ENCODE measurements at places on chromosomes 3 and 15.

DNA sequence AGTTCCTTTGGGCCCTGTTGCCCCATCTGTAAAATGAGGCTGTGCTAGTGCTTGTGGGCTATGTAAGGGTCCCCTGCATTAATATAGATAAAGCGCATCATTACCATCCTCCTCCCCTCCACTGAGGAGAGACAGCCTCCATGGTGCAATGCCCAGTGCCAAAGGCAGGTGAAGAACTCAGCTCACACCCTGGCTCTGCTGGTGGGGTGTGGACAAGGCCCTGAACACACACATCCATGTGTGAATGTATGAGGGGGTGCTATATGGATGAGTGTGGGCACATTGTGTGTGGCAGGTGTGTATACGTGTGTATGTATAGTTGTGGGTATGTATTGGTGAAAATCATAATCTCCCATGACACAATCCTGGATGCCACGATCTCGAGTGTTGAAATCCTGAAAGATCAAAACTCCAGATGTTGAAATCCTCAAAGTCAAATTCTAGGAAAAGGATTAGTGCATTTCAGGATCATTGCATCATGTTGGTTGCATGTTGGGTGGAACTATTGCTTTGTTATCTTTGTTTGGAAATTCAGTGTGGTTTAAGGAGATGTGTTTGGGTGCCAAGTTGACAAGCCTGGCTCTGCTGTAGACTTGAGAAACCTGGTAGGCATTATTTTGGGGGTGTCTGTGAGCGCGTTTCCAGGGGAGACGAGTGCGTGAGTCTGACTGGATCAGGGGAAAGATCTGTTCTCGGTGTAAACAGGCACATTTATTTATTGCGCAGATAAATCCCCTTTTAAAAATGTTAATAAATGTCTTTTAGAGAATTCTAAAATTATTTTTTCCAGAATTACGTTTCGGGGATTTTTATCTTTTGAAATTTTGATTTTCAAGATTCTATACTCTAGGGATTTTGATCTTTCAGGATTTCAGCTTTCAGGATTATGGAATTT, 42.0 kb upstream of the SEC61A1 start:
- no peak for DNase-seq

DNA sequence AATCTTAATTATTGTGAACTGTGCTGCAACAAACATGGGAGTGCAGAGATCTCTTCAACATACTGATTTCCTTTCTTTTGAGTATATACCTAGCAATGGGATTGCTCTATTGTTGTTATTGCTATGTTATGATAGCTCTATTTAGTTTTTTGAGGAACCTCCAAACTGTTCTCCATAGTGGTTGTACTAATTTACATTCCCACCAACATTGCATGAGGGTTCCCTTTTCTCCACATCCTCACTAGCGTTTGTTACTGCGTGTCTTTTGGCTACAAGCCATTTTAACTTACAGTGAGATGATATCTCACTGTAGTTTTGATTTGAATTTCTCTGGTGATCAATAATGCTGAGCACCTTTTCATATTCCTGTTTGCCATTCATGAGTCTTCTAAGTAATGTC, 45.5 kb upstream of the TNFSF10 start:
- DNase-seq: no peak

- DNase-seq: no peak
Measured at GRCh38 chr3:13275376-13276005, 144.6 kb downstream of the NUP210 start.

DNA sequence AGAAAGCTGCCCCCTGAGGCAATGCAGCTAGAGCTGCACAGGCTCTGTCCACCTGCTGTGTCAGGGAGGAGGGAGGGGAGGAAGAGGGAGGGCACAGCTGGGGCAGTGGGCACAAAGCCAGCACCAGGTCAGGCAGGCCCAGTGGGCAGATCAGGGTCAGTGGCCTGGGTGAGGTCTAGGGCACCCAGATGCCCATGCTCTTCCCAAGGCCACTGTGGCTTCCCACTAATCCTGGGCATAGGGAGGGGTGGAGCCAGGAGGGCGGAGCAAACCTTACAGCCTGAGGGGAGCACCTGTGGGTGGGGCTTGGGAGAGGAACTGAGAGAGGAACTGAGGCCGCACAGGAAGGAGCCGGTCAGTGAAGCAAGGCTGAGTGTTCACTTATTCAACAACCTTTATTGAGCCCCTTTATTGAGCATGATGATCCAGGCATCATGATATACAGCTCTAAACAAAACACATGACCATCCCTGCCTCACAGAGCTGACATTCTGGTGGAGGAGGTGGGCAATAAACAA, 55.0 kb downstream of the RHCG start:
- DNase-seq: no peak

GRCh38 chr3:37148208-37148607, 26.2 kb downstream of the LRRFIP2 start:
- DNase-seq: no peak

- DNase-seq: peak; percentile 32
Measured at GRCh38 chr3:183513046-183513706, 42.3 kb downstream of the KLHL6 start.

DNA sequence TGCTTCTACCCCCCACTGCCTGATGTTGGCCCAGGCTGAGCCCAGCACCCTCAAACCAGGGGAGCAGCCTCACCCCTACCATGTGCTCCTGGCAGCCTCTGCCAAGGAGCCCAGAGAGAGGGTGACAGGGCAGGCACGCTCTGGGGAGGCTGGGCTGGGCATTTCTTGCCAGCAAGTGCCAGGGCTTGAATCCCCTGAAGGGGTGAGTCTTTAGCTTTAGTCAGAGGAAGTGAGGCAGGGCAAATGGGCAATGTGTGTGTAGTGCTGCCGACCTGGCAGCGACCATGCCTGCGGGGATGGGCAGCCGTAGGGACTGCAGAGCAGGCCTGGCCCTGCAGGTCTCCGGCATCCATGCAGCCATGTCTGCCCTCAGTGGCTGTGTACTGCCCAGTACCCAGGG, 18.1 kb downstream of the DUSP7 start:
- no peak for DNase-seq

- DNase-seq: no peak
Measured at GRCh38 chr3:177802151-177802900, 605.0 kb upstream of the TBL1XR1 start.

- DNase-seq: no peak
Measured at GRCh38 chr3:113105093-113105449, 106.3 kb upstream of the BOC start.

DNA sequence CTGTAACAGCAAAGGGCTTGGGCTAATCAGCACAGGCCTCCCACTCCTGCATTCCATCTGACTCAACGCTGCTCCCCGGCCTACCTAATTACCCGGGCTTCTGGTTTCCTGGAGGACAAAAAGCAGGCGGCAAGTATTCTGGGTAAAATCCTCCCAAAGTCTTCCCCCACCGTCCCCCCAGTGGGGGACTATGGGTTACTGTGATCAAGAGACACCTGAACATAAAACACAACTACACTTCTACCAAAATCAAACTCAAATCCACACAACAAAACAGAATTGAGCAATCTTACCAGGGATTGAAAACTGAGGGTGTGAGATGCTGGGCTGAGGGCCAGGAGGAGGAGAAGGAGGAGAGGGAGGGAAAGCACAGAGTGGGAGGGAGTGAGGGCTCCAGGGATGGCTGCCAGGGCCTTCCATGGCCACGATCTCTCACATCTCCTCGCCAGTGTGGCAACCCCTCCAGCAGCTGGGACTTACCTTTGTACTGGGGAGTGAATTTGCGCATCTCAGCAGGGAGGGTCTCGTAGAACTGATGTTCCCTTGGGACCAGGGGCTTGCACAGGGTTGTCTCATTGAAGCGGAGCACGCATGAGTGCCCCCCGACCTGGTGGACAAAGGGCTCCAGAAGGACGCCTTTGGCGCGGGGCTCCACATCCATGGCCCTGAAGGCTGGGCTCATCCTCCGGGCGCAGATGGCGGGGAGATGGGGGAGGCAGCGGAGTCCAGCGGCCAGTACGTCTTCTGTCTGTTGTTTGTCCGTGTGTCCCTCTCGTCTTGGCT, 9.1 kb upstream of the NCKIPSD start:
- DNase-seq: no peak

DNA sequence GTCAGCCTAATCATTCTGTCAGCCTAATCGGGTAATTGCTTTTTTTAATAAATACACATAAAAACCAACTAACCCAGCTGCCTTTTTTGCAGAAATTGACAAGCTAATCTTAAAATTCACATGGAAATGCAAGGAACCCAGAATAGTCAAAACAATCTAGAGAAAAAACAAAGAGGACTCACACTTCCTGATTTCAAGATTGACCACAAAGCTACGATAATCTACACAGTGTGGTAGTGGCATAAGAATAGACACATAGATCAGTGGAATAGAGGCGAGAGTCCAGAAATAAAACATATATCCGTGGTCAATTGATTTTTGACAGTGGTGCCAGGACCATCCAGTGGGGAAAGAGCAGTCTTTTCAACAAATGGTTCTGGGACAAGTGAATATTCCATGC, 2.4 kb upstream of the C3orf20 start:
- DNase-seq: no peak

DNA sequence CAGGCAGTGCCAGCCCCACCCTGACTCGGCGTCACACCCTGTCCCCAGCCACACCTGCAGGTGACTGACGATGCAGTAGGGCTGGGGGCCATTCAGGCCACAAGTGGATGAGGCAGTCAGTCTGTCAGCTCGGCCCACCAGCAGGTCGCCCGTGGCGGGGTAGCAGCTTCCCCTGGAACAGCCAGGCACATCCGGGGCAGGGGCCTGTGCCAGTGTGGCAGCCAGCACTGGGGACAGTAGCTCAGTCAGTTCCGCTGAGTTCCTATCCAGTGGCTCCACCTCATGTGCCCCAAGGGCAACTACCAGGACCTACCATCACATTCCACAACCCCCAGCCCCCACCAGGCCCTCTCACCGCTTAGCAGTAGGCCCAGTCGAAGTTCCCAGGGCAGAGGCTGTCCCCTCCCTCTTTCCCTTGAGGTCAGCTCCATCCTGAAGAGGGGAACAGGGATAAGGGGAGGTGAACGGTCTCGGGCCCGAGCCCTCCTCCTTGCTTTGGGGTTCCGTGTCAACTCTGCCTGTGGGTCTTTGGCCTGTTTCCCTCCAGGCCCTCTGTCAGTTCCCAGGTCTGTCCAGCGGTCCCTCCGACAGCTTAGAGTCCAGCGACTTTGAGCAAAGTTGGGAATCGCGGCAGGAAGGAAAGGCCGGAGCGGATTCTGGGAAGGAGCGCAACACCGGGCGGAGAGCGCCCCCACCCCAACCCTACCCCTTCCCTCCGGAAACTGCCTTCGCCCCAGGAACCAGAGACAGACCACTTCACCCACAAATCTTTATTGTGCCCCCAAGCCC, at the start of gene LAMB2:
Gene LAMB2, minus strand, starts transcription at position 614 of the 789 bp plus-strand sequence. Its CDS starts 183 bp downstream, at position 431.
- DNase-seq: no peak

DNA sequence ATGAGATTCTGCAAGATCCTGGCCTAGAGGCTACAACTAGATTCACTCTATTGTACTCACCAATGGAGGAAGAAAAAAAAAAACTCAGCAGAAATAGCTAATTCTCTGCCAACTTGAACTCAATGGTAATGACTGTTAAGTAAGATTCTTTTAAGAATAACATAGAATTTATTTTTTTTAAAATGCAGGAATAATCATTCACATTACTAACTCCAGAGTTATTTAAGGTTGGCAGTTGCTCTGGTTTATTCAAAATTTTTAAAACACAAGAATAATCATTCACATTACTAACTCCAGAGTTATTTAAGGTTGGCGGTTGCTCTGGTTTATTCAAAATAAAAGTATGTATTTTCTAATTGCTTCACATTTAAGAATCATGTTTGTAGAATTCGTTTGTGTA, 1071.9 kb downstream of the IGSF11 start:
- no peak for DNase-seq

DNA sequence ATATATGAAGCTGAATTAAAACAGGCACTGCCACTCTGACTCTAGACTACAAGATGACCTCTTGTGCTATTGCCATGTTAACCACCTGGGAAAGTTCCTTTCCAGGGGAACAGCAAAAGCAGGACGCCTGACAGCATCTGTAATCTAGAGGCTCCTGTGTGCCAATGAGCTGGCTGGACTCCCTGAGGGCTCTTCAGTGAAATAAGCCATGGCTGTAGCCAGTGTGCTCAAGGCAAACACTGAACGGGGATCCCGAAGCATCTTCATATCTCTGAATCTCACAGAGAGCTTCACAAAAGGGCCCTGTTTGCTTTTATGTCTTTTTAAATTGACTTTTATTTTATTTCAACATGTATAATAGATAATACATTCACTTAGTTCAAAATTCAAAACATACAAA, 57.2 kb downstream of the BFSP2 start:
- no peak for DNase-seq

GRCh38 chr15:71050461-71050860, 64.8 kb upstream of the THSD4 start:
- DNase-seq: no peak

DNA sequence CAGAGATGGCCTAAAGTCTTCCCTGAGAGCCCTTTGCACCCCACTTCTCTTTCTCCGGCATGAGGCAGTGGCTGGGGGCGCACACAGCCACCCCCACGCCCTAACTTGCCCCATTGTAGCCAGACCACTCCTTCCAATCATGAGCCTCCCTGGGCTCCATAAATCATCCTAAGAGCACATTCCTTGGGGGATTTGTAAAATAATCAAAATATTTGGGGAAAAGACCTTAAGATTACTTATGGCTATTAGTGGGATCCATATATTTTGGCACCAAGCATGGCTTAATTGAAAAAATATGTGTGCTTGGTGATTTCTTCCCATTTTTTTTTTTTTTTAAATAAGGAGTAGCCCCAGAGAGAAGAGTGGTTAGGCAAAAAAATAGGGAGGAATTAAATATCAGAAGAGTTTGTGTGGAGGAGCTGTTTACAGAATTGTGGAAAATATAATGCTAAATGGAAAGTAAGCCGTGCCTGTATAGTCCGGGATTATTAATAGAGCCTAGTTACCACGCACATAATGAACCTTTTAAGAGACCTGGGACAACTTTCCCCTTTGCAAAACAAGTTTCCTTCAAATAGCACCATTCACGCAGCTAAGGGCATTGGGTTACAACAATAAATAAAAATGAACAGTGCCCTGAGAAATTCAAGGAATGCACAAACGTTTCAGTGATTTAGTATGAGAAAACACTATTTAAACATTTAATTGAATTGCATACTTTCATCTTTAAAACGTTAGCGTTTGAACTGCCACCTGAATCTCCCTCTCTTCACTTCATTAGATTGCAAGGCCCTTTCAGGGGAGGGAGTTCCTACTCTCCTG, 46.1 kb downstream of the SMAD6 start:
- DNase-seq: no peak

DNA sequence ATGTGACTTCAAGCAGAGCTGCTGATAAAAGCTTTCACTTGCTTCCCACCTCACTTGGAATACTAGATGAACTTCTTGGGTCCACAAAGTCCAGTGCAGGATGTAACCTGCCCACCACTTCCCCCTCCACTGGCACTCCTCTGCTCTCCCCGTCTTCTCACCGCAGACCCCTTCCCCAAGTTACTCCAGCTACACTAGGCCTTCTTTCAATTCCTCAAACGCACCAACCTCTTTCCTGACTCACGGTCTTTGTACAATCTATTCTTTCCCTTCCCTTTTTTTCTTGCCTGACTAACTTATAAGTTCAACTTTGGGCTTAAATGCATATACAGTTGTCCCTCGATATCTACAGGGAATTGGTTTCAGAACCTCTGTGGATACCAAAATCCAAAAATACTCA, 5.2 kb upstream of the ATP13A3 start:
- DNase-seq: no peak

GRCh38 chr15:66294157-66294931, 976 bp downstream of the DIS3L start:
- peak; percentile 38 for DNase-seq

GRCh38 chr15:59437817-59438624, at the start of gene FAM81A:
FAM81A (plus strand) TSS chr15:59438186; CDS start chr15:59458627, 20,441 bp downstream.
- peak; percentile 5 for DNase-seq

GRCh38 chr3:98035208-98035607, at the start of gene GABRR3:
GABRR3 (minus strand) TSS chr3:98035315; CDS start chr3:98034987, 328 bp downstream.
- no peak for DNase-seq

- DNase-seq: no peak
Measured at GRCh38 chr15:101115786-101116680, 135.8 kb downstream of the CHSY1 start.
